Stimulated activated CD4-positive, alpha-beta T cell treated with anti-CD3 and anti-CD28 coated beads, Interleukin-2, amount 100 ng/mL, for 4 hours (primary cell): ENCODE measurements at places on chromosomes 3 and 15.

DNA sequence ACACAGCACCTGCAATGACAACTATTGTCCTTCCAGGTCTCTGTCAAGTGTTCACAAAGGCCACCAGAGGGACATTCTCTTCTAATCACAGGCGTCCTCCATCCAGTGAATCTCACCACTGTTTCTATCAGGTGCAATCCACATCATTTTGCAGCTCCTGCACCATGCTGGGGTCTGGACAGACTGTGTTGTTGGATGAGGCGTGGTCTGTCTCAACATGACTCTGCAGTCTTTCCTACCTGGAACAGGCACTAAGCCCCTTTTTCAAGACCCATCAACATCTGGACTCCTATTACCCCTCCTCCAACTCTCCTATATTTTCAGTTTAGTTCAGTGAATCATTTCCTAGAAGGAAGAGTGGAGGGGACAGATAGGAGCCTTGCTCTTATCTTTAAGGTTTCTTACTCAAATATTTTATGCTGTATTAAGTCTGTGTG, 31.5 kb upstream of the VEPH1 start:
- DNase-seq, result no peak

DNA sequence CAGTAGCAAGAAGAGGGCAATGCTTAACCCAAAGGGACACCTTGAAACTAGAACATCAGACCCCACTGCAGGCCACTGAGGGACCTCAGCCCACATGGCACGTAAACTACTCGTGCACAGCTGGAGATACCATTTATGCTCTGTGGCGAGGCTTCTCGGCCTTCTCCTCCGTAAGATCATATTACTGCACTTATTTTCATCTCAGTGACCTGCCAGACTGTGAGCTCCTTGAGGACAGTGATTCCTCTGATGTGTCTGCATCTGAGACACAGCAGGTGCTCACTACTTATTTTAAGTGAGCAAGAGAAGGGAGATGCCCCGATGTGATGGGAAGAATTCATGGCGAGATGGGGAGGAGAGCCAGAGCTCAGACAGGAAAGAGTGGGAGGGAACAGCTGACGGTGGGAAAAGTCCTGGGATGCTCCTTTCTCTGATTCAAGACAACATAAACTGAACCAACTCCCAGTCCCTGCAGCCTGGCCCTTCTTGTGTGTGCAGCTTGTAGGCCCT, 137.6 kb downstream of the RPLP1 start:
- no peak for DNase-seq

DNA sequence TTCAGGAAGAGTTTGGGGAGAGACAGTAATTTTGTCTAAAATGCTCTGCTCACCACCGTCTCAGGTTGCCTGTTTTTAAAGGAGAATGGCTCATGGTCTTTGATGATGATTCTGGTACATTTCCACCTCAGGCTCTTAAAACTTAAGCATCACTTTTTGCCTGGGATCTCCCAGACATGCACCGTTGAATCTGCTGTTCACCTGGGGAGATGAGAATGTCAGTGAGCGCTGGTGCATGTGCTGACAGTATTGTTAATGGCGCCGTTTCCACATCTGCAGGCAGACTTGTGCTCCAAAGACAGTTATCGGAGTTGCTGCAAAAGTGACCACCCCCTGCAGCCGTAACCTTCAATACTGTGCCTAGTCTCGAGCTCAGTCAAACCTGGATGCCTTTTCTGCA, 219.0 kb upstream of the TPM1 start:
- DNase-seq, result no peak

GRCh38 chr15:50143255-50143860, 24.3 kb upstream of the ATP8B4 start:
- no peak for DNase-seq

DNA sequence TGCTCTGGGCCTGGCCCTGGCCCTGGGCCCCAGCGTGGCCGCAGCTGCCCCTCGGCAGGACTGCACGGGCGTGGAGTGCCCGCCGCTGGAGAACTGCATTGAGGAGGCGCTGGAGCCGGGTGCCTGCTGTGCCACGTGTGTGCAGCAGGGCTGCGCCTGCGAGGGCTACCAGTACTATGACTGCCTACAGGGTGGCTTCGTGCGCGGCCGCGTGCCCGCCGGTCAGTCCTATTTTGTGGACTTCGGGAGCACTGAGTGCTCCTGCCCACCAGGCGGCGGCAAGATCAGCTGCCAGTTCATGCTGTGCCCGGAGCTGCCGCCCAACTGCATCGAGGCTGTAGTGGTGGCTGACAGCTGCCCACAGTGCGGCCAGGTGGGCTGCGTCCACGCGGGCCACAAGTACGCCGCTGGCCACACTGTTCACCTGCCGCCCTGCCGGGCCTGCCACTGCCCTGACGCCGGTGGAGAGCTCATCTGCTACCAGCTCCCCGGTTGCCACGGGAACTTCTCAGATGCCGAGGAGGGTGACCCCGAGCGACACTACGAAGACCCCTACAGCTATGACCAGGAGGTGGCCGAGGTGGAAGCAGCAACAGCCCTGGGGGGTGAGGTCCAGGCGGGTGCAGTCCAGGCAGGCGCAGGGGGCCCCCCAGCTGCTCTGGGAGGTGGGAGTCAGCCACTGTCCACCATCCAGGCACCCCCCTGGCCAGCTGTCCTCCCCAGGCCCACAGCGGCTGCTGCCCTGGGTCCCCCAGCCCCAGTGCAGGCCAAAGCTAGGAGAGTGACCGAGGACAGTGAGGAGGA, 21.7 kb downstream of the FBLN2 start:
- DNase-seq, result no peak

- DNase-seq, result no peak
These were observed 49.8 kb downstream of the PPCDC start for GRCh38 chr15:75073197-75073596.
